ENCODE measurements at places on chromosomes 2 and 18.
A peak's percentile ranks its signal among the peaks of the same experiment; 100 is the strongest.

GRCh38 chr2:64296695-64297346 lies 152.6 kb upstream of the PELI1 start:
- no peak for DNase-seq

DNA sequence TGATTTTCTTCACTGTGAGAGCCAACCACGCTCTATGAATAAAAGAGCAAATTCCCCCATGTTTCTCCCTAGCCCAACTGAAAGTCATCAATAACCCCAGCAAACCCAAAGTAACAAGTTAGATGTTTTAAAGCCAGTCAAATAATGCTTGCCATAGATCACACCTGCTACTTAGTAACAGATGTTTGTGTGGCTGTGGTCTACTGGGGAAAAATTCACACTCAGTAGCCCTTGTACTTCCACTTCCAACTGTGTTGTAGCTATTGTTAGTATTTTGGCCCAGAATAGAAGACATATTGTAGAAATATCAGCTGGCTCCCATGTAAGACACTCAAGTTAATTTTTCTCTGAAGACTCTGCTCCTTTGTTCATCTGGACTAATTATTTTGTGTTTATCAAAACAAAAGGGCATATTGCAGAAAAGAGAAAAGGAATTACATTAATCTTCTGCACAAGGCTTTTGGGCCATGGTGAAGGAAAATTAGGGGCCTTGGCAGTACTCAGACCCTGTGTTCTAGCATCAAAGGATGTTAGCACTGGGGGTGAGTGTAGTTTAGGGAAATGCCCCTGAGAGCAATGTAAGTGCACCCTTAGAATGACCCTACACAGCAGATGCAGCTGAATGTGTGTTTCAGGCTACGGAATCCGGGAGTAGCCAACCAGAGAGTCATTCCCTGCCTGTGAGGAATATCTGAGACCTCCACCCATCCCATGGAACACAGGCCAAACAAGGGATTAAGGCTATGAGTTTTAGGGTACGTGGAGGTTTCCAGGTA lies 521.9 kb downstream of the EPHA4 start:
- no peak for DNase-seq

DNA sequence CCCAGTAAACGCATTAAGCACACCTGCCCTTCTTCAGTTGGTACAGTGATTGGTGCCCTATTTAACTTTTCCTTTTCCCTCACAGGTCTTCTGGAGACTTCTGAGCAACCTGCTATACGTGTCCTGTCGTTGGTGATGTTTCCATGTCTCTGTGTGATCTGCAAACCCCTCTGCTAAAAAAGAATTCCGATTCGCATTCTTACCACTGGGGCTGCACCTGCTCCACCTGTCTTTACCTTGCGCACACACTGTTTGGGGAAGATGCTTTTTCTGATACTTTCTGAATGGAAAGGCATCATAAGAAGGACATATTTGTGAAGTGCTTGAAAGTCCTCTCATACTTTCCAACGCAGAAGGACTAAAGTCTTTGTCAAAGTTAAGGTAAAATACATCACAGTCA lies 323.9 kb upstream of the SOX11 start:
- DNase-seq = no peak

DNA sequence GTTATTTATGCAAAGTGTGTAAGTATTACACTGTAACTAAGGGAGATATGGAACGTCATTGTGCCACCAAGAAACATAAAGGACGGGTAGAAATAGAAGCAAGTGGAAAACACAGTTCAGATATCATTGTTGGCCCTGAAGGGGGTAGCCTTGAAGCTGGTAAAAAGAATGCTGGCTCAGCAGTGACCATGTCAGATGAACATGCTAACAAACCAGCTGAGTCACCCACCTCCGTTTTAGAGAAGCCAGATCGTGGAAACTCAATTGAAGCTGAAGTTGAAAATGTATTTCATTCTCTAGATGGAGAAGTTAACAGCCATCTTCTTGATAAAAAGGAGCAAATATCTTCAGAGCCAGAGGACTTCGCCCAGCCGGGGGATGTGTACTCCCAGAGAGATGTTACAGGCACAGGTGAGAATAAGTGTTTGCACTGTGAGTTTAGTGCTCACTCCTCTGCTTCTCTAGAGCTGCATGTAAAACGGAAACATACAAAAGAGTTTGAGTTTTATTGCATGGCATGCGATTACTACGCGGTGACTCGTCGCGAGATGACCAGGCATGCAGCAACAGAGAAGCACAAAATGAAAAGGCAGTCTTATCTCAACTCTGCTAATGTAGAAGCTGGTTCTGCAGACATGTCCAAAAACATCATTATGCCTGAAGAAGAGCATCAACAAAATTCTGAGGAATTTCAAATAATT lies 36.1 kb downstream of the ZNF407 start:
- DNase-seq = no peak

- no peak for DNase-seq
Observed at GRCh38 chr2:763766-764525, 86.7 kb upstream of the TMEM18 start.

- DNase-seq = no peak
Observed at GRCh38 chr2:36445185-36445866, 89.7 kb downstream of the CRIM1 start.

- DNase-seq = peak; percentile 57
Observed at GRCh38 chr2:68789603-68790002, 55.0 kb downstream of the ARHGAP25 start.

DNA sequence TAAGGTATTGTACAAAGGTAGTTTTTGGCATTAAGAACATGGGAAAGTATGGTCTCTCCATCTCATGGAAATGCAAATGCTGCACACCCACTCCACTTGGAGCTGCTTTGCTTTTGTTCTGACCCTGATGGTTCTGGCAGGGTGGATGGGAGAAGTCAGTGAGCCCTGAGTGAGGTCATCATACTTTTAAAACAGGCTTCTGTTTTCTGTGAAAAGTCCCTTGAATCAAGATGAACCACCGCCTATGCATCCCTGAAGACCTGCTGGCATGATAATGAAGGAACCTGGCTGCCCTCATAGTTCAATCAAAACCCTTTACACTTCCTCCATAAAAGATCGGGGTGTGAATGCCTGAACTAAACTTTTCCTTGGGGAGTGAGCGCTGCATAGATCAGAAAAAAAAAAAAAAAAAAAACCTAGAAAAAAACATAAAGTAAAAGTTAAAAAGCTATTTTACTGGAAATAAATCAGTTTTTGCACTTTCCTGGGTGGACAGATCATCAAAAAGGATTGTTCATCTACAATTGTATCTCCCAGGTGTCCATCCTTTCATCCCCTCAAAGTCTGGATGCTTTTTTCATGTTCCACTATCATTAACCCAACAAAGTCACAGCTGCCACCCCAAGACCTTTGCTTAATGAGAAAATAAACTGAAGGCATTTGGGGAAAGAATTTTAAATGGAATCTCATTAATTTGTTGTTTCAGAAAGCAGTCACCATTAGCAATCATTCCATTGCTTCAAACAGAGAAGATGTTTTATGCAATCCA lies 728.1 kb upstream of the DDX18 start:
- no peak for DNase-seq

- DNase-seq = peak; percentile 42
Observed at GRCh38 chr2:241559323-241560161, 997 bp downstream of the BOK start.

GRCh38 chr2:124145982-124146381 lies 120.9 kb downstream of the CNTNAP5 start:
- DNase-seq = no peak

DNA sequence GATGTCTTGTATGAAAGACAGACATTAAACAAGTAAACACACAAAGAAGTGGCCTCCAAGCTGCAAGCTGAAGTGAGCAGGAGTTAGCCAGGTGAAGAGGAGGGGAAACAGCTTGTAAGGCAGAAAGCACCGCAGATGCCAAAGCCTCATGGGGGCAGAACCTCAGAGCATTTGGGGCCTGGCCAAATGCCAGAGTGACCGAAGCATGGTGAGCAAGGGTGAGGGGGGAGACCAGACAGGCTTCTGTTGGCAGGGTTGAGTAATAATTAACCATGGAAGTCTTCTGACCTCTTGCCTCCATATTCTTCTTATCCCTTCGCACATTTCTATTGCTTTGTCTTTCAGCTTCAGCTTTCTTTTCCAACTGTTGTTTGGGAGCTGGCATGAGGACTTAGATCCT lies 5.6 kb downstream of the QPCT start:
- DNase-seq = no peak

DNA sequence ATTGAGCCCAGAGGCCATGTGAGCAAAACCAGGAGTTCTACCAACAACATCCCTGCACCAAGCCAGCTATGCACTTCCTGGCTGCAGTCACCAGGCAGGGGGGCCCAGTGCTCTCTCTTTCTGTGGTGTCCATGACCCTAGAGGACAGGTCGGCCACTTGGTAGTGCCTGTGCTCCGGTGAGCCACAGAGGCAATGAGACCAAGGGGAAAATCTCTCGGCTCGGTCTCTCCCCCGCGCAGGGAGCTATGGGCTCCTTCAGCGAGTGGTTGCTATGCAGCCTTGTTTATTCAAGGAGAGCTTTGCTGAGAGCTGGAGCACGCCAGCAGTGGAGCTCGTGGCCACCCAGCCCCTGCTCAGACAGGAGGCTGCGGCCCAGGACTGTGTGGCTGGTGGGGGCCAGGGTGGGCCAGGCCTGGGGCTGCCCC lies at the start of gene TOGARAM2:
Gene TOGARAM2, plus strand, starts transcription at position 283 of the 426 bp plus-strand sequence. CDS start 13,537 bp downstream, outside the sequence.
- no peak for DNase-seq

DNA sequence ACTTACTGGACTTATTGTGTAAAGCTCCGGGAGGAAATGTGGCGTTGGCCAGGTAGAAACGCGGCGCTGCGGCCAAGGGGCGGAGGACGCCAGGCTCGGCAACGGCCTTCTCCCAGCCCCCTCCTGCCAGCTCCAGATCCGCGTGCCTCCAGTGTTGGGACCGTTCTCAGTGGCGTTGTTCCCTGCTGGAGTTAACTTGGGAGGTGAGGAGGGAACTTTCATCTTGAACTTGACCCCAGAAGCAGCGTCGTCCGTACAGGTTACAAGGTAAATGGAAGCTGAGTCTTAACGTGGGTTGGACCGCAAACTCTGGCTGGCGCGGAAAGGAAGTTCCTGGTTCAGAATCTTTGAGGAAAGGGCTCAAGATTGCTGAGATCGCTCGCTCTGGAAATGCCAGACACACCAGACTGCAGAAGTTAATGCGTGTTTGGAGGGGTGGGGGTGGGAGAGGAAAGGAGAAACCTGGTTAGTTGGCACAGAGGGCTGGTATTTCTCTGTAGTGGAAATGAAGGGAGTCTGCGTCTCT lies 1.3 kb downstream of the TANC1 start:
- DNase-seq = no peak

- no peak for DNase-seq
Observed at GRCh38 chr2:20745924-20746555, 76.9 kb downstream of the LDAH start.

DNA sequence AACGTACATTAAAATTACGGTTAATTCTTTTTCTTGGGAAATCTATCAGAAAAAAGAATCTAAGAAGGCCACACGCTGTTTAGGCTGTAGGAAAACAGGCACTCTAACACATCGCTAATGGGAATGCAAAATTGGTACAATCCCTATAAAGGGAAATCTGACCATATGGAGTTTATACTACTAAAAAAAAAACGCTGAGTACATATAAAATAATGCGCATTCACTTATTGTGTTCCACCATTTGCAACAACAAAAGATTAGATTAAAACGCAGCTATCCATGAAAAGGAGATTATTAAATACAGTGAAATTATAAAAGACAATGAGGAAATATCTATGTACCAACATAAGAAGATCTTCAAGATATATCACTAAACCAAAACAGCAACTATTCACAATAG lies 62.8 kb downstream of the SMC6 start:
- no peak for DNase-seq

DNA sequence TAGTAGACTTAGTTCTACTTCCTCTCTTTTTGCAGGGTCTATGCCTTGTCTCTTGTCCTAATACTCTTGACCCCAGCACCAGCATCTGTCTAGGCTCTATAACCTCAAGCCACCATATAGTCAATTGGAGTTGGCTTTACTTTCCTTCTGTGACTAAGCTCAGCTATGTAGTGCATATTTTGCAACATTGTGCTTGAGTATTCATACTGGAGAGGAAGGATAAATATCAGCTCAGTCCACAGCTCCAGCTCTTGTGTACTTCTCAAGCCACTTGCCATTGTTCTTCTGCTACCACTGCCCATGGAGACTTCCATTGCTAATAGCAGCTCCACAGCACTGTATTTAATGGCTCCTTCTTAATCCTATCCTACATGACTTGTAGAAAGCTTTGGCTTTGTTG lies 35.5 kb upstream of the CD28 start:
- no peak for DNase-seq

DNA sequence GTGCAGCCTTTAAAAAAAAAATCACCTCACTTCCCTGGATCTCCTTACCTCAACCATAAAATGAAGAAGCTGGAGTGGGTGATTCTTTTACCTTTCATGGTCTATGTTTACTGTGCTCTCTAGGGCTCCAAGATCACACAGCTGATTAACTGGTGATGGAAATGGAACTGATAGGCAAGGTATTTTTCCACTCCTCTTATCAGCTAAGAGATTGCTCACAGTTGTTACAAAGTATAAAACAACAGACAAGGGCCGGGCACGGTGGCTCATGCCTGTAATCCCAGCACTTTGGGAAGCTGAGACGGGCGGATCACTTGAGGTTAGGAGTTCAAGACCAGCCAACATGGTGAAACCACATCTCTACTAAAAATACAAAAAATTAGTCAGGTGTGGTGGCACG lies 14.5 kb downstream of the RPS27A start:
- DNase-seq = no peak

DNA sequence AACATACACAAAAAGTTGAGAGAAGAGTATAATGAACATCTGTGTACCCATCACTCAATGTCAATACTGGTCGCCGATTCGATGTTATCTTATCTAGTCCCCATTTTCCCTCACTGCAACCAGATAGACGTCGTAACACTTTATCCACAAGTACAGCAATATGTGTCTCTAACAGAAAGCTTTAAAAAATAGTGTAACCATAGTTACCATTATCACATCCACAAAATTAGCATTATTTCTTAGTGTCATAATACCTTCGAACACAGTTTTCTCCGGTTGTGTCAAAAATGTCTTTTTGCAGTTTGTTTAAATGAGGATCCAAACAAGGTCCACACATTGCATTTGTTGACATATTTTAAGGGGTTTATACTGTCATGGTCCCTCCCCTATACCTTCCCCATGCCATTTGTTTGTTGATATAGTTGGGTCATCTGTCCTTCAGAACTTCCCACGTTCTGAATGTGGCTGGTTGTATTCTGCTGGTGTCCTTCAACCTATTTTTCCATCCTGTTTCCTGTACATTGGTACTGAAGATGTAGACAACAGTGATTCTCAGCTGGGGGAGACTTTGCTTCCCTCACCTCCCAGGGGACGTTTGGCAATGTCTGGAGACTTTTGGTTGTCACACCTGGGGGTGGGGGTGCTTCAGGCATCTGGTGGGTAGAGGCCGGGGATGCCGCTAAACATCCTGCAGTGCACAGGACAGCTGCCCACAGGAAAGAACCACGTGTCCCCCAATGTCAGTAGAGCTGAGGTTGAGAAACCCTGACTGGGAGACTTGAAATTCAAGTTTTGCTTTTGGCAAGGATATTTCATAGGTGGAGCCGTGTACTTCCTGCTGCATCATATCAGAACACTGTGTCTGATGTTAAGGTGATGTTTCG lies 72.7 kb upstream of the SPRED2 start:
- no peak for DNase-seq

All from GM12892 (cell line).